Vagina (tissue), 2 donors: ENCODE measurements at places on chromosomes 11 and 22.

- DNase-seq: no peak
These were observed 29.8 kb downstream of the SNU13 start for GRCh38 chr22:41658869-41659268.

DNA sequence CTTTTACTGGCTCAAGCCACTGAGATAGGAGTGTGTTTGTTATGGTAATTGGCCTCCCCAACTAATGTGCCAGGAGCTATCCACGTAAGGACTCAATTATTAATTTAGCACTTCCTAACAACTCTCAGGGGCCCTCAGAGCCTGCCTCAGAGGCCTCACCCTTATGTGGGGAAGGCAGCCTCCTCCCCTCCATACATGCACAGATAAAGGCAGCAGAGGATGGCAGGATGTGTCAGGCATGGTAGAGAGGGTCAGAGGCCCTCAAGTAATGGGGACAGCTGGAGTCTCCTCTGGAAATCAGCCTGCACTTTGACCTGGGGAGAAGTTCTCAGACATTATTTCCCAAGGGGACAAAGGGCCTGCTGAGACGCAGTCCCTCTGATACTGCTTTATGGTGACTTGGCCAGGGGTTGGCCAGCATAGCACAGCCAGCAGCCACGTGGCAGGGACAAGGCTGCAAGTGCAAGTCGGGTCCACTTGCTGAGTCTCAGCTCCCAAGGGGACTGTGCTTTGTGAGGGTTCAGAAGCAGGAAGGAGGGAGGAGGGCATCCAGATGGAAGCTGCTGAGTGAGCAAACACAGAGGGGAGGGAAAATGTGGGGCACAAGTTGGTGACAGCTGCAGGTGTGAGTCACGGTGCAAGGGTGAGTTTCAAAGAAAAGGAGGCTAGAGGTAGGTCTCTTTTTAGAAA, 17.0 kb downstream of the MOGAT2 start:
- DNase-seq: no peak

DNA sequence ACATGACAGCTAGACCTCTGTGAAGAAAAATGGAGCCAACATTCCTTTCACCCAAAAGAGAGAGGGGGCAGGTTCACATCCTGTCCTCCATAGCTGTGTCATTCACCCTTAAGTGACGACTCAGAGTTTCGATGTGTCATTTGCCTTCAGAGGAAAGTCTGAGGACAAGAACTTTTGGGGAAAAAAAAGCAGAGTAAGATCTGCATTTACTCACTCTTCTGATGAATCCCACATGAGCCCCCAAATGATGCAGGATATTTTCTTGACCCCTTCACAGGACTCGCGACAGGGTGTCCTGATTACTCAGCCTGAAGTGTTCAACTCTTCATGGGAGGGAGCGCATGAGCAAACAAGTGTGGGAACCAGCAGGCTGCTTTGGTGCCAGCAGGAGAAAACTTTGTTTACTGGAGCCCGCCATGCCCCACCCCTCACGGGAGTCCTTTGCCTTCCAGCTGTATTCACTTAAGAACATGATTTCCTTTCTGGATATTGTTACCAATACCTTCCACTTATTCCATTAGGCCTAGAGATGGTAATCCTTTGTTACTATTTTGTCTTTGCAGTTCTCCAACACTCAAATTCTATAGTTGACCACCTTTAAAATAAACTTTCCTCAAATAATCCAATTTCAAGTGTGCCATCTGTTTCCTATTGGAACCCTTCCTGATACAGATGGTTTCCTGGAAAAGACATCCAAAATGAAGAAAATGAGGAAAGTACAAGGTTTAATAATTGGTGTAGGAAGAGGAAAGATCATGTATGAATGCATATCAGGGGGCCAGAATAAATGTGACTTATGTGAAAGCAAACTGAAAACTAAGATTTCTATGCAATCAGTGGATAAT, 729.8 kb downstream of the FAM181B start:
- DNase-seq: no peak

- no peak for DNase-seq
These were observed 28.2 kb downstream of the DBX1 start for GRCh38 chr11:20131788-20132666.

- DNase-seq: no peak
These were observed 9.4 kb upstream of the SEZ6L start for GRCh38 chr22:26159886-26160285.

- no peak for DNase-seq
These were observed 131.7 kb upstream of the ISX start for GRCh38 chr22:34934261-34934660.

DNA sequence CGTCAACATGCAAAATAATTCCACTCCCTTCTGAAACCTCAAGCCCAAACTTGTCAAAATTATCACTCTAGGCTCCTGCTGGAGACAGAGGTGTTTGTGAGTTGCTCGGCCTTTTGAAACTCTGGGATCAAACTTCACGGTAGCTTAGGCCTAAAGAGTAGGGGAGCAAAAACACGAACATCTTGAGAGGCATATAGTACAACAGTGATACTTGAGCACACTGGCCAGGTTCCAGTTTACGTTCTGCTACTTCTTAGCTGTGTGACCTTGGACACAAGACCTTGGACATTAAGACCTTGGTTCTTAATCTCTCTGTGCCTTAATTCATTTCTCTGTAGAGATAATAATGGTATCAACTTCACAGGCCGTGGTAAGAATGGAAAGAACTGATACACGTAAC, 123.5 kb upstream of the LMO1 start:
- DNase-seq: no peak

DNA sequence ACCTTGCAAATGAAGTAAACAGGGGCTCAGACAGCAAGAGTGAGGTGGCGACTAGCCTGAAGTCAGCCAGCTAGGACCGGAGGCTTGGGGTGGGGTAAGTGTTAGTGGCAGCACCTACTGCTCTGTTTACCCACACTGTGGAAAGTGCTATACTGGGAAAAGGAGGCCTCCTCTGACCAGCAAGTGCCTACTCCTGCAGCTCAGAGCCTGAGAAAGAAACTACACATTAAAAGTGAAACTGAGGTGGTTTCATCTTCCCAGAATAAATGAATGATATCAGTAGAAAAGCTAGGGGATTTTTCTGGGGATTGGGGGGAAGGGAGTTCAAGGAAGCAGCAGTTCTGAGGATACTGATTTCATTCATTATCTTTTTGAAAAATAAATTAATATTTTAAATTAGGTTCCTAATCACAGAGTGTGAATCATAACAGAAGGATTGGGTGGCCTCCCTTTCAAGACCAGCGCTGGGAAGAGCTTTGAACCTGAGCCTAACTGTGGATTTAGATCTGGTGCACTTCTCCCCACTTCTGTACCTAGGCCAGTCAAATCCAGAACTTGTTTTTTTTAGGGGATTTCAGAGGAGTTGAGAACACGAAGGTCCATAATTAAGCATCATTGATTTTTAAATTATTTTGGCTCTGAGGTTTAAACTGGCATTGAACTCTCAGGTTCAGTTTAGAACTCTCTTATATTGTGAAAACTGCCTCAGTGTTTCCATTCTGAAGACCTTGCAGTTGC, 48.1 kb upstream of the GRAMD1B start:
- DNase-seq: no peak

DNA sequence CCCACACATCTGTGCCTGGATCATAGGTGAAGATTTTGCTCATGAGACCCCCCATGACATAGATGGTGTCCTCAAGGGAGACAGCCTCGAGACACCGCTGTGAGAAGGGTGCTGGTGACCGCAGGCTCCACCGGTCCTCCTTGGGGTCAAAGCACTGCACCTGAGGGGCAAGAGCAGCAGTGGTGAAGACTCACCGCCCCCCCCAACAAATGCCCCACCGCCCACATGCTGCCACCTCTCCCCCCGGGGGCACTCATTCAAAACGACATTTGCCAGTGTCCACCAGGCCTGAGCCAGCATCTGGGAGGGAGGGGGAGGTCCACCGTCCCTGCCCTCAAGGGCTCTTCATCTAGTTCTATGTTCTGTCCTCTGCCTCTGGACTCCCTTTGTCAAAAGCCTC, 9.3 kb downstream of the KLHL35 start:
- no peak for DNase-seq

DNA sequence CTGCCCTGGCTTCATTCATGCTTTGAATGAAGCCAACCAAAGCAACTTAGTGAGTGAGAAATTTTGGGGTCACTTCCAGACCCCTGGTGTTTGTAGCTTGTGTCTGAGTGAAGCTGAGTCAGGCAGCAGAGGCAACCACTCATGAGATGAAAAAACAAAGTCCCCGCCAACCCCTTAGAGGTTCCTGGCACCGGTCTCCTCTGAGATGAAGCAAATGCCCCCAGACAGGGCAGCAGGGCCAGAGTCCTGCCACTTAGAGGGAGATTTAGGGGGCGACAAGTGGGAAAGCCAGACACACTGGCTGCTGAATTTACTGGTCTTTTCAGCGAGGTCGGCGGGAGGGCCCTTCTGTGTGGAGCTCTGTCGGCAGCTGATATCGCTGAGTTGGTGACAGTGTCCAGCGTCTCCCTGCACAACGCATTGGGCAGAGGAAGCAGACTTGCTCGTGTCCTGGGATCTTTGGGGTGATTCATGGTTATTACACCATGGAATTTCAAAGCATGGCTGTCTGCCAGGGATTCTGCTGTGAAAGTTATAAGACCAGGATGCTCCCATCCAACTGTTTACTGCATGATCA, 482.6 kb downstream of the MIAT start:
- no peak for DNase-seq

GRCh38 chr11:115361025-115361424, 143.2 kb downstream of the CADM1 start:
- no peak for DNase-seq

- no peak for DNase-seq
These were observed 492.6 kb upstream of the CADM1 start for GRCh38 chr11:115996808-115997188.

- no peak for DNase-seq
These were observed 119.9 kb downstream of the CTTN start for GRCh38 chr11:70517988-70518907.

DNA sequence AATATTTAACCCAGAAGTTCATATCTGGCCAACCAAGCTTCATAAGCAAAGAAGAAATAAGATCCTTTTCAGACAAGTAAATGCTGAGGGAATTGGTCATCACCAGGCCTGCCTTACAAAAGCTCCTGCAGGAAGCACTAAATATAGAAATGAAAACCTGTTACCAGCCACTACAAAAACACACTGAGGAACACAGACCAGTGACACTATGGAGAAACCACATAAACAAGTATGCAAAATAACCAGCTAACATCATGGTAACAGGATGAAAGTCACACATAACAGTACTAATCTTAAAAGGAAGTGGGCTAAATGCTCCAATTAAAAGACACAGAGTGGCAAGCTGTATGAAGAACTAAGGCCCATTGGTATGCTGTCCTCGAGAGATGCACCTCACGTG, 311.4 kb downstream of the DYNC2H1 start:
- no peak for DNase-seq

- DNase-seq: no peak
These were observed 135.7 kb downstream of the COMMD9 start for GRCh38 chr11:36153551-36153950.

DNA sequence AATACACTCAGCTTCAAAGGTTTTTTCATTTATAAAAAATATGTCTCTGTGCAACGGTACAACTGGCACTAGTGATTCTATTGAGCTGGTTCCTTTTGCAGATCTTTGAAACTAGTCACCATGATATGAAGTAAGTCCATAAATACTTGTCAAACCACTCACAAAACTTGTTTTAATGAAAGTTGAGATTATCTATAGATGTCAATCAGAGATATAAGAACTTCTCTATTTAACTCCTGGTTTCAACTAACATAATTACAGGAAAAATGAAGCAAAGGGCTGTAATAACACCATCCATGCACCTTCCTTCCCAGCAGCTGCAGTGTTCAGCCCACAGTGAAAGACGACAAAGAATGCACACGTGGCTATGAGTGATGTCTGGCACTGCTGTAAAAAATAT, 44.7 kb downstream of the TMEM123 start:
- no peak for DNase-seq

DNA sequence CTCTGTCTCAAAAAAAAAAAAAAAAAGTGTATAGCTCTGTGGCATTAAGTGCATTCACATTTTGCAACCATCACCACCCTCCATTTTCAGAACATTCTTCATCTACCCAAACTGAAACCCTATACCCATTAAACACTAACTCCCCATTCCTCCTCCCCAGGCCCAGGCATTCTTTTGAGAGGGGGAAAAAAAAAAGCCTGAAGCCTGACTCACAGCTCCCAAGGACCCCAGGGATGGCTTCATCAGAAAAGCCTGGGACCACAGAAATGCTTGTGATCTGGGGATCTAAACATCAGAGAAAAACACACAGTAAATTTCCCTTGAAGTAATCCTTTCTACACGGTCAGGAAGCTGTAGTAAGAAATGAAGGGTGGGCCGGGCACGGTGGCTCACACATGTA, 10.7 kb upstream of the GTSE1 start:
- no peak for DNase-seq

GRCh38 chr11:77147668-77148321, 19.7 kb downstream of the MYO7A start:
- no peak for DNase-seq

DNA sequence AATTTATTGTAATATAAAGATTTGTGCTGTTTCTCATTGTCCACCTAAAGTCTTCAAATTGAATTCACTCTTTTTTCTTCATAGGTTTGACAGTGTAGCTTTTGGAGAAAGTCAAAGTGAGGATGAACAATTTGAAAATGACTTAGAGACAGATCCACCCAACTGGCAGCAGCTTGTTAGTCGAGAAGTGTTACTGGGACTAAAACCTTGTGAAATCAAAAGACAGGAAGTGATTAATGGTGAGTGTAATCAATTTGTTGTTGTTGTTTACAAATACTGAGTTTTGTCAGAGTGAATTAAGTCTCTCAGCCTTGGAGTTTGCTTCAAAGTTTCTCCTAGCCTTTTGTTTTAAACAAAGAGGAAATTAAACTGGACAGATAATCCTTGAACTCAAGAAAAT, 53.6 kb upstream of the GRIK4 start:
- no peak for DNase-seq

- DNase-seq: no peak
These were observed 38.4 kb upstream of the EMID1 start for GRCh38 chr22:29167032-29167911.
